ENCODE measurements at places on chromosomes 11 and 22. TPM values are rescaled to one million over a fixed set of nuclear protein-coding genes. Genes with fewer than 3 reads are reported as not detected.

The SCGB1C1 gene
- total RNA-seq = not detected

DNA sequence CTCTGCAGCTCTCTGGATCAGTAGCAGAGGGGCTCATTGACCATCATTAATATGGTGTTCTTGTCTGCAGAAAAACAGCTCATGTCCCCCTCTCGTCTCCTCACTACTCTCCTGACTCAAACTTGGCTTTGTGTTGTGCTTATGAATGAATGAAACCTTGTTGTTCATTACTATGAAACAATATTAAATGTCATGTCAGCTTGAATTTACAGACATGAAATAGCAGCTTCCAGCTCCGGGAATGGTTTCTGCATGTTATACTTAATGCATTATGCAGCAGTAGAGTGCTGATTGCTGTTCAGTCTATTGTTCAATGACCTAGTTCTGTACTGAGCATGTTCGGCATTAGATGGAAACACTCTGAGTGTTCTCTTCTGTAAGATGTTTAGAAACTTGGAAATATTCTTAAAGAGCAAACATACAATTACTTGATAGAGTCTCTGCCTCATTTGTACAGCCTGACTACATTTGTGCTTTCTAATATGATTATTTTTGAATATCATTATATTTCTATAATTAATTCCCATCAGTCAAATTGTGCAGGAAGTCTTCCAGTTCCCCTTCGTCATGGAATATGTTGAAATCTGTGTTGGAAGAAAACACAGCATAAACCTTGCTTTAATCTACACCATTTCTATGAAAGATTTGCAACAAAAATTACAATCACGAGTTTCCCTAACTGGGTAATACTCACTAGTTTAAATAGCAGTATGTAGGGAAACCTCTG is 340.4 kb downstream of the SOX6 start:
- no peak for DNase-seq

- DNase-seq = no peak
These were observed 3.3 kb downstream of the PELI3 start for GRCh38 chr11:66470015-66470414.

The RASSF7 gene
- 30.2 TPM for total RNA-seq

DNA sequence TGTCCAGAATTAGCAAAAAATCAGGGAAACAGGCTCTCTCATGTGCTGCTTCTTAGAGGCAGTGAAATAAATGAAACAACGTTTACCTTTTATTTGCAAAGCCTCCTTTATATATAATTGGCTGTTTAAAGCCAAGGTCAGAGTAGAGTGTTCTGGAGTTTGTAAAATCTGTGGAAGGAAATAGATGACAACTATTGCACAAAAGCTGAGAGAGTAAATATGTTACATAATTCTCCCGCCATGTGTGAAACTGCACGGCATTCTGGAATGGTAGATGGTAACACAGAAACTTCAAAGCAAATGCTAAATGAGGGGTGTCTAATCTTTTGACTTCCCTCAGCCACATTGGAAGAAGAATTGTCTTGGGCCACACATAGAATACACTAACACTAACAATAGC is 51.5 kb upstream of the FGF3 start:
- DNase-seq = no peak

GRCh38 chr11:34359548-34359891 is 1.7 kb upstream of the ABTB2 start:
- DNase-seq = no peak

The KCNA4 gene
- under 0.01 TPM for total RNA-seq

DNA sequence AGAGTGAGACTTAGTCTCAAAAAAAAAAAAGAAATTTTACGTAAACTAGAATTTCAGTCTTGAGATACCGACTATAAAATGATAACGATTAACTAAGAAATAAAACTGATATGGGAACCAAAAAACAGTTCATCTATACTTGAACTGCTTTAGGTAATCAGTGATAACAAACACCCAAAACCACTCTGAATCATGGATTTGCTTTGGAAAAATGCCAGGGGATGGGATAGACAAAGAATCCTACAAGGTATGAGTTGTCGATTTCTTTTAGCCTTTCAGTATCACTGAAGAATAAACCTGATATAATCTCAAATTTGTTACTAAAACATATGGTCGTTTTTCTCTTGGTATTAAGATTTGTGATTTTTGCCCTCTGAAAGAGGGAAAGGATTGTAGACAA is 13.7 kb downstream of the CSTF3 start:
- no peak for DNase-seq

- DNase-seq = no peak
These were observed 190.2 kb downstream of the DSCAML1 start for GRCh38 chr11:117606790-117607189.

DNA sequence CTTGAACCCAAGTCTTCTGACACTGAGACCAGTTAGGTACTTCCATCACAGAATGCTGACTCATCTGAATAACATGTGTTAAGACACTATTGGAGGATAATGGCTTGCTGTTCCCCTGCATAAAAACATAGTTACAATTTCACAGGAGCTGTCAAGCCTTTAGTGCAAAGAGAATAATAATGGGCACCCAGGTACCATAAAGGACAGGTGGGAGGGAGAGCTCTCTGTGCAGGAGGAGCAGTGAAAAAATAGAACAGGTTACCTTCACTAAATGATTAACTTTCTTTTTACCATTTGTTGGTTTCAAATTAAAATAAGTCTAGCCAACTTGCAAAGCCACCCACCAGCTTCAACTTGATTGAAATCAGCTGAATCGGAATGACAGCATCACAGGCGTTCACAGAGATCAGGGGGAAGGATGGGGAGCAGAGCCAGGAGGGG is 173.2 kb downstream of the DSCAML1 start:
- no peak for DNase-seq

GRCh38 chr22:23365961-23366360 is 185.7 kb downstream of the BCR start:
- DNase-seq = no peak

The TENM4 gene
- total RNA-seq = under 0.01 TPM
